ENCODE measurements at places on chromosomes 16 and 17.
A peak's percentile ranks its signal among the peaks of the same experiment; 100 is the strongest.

- no peak for DNase-seq
These were observed 23.9 kb upstream of the NLK start for GRCh38 chr17:28018439-28019070.

DNA sequence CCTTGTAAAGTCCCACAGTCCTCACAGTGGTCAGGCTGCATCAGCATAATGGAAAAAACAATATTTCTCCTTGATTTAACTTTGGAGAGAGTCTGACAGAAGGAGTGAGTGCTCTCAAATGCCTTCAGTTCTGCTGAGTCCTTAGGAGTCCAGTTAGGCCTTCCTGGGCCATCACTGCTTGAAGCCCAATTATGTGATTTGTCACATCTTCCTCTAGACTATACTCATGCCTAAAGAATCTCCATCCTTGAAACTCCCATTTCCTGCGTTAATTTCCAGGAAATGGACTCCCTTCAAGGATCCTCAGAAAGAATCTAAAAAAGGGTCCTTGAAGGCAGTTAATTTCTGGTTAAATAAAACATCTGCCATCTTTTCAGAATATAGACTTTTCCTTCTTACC, 52.8 kb downstream of the SLFN5 start:
- DNase-seq: no peak

DNA sequence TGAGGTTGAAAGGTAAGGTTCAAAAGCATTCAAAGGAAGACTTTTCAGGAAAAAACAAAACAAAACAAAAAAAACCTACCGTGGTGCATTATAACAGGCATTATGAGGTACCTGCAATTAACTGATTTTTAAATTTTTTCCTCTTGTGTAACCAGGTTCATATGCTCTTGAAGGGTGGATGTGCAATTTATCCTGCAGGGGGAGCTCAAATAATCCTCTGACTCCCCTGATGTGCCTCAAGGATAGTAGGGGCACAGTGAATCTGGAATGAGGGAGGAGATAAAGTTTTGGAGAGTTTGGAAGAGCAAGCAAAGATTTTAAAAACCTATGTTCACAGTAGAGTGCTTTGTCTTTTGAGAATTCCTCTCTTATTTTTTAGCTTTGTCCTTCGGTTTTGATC, 1349.4 kb downstream of the CDH8 start:
- no peak for DNase-seq

DNA sequence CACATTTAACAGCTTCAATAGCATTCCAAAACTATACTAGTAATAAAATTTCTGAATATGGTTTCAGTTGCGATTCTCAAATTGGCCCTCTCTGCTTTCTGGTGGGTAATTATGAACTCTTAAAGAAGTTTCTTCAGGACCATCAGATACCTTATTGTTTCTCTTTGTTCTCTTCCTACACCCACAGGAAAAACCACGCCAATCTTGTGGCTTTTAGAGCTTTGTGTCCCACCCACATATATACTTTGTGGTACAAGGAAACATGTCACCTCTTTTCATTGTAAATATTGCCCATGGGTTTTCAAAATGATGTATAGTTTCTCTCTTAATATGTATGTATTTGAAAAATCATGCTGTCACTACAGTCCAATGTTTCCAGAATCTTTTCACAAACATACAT, 12.1 kb downstream of the ABCA9 start:
- DNase-seq: no peak

GRCh38 chr17:41678907-41679739, 9.6 kb upstream of the EIF1 start:
- peak; percentile 92 for DNase-seq

DNA sequence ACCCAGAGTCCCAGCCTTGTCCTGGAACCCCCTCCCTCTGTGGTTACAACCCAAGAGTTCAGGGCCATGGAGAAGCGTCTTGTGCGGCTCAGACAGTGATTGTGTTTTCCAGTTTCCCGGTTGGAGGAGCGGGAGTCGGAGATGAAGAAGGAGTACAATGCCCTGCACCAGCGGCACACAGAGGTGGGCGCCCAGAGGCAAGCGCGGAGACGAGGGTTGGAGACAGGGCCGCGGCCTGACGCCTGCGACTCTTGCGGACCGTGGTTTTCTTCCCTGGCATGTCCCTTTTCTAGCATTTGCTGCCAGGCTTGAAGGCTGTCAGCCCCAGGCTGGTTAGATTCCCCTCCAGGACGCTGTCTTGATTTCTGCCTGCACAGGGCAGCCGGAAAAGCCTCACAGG, 23.0 kb downstream of the MAPK8IP3 start:
- no peak for DNase-seq

DNA sequence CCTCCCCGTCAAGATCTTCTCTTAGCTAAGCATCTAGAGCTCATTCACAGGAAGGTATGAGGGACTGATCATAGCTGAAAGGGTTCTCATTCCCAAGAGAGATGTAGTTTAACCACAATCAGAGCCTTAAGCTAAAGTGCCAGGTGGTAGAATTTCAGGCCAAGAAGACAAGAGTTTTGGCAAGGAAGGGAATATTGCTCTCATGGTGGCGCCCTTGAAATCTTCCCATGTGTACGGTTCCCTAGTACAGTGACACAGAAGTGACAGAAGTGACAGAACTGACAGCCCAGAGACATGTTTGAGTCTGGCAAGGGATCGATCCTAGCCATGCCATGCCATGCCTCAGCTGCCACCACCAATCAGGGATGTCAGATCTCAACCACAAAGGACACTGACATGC, 2.5 kb downstream of the GRIN2C start:
- DNase-seq: no peak

Measured in inflammatory macrophage (primary cell).